ENCODE measurements at places on chromosomes 6 and 20.
A peak's percentile ranks its signal among the peaks of the same experiment; 100 is the strongest.

DNA sequence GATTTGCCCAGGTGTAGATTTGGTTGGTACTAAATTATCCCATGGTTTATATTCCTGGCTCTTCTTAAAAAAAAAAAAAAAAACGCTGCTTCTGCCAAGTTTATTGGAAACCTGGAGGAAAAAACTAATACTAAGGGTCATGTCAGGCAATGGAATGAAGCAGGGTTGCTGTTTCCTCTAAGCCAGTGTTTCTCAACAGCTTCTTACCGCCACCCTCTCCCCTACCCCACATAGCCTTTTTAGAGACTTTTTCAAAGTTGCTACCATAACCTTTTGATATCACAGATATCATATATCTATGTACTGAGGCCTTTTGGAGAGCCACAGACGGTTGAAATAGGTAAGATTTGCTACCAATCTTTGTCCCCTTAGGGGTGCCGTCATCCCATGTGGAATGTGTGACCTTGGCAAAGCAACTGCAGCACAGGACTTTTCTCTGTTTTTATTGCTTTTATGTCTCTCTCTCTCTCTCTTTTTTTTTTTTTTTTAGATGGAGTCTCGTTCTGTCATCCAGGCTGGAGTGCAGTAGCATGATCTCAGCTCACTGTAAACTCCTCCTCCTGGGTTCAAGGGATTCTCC, 35.0 kb downstream of the SYTL3 start:
- no peak for DNase-seq

- DNase-seq: no peak
Observed at GRCh38 chr6:82145926-82146452, 101.6 kb downstream of the IBTK start.

DNA sequence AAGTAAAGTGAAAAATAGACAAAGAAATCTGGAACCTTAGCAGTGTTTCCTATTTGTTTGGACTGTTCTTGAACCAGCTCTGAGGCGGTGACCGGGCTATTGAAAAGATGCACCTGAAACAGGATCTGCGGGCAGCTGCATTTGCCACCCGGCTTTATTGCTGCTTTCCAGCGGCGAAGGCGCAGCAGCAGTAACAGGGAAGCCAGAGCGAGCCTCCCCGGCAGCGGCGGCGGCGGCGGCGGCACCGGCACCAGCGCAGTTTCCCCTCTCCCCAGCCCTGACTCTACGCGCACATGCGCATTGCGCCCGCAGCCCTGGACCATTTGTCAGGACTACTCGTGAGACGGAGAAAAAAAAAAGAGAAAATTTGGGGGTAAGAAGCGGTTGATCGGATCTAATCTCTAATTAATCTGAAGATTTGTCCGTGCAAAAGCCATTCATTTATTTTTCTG, at the start of gene L3MBTL3:
Gene L3MBTL3 (plus strand): TSS at position 290 of the 452 bp plus-strand sequence. CDS start 24,119 bp downstream, outside the sequence.
- DNase-seq: peak; percentile 86

- peak; percentile 84 for DNase-seq
Observed at GRCh38 chr6:30915591-30915946, 1.5 kb downstream of the VARS2 start.

GRCh38 chr20:47654370-47654769, 130.9 kb downstream of the SULF2 start:
- DNase-seq: no peak

DNA sequence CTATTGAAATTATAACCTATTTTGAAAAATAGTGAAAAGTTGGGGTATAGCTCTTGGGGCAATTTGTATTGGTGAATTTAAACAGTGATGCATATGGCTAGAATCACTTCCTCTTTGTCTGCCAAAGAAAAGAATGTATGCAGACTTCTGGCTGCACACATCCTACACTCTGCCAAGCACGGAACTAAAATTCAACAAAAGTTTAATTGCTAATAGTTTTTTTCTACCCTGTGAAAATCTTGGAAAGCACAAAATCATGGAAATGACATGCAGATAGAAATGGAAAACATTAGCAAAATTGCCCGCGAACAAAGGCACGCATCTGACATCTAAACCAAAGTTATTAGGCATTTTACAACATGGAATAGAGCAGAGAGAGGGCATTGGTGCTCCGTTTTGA, 106.4 kb upstream of the PDE10A start:
- DNase-seq: no peak

- no peak for DNase-seq
Observed at GRCh38 chr6:166636934-166637333, 9.9 kb upstream of the RPS6KA2 start.

Data from GM10248 (cell line).